NCI-H226 (cell line): ENCODE measurements at places on chromosomes 13 and 19.

GRCh38 chr19:855142-855541 lies 3.0 kb downstream of the ELANE start:
- DNase-seq, result no peak

DNA sequence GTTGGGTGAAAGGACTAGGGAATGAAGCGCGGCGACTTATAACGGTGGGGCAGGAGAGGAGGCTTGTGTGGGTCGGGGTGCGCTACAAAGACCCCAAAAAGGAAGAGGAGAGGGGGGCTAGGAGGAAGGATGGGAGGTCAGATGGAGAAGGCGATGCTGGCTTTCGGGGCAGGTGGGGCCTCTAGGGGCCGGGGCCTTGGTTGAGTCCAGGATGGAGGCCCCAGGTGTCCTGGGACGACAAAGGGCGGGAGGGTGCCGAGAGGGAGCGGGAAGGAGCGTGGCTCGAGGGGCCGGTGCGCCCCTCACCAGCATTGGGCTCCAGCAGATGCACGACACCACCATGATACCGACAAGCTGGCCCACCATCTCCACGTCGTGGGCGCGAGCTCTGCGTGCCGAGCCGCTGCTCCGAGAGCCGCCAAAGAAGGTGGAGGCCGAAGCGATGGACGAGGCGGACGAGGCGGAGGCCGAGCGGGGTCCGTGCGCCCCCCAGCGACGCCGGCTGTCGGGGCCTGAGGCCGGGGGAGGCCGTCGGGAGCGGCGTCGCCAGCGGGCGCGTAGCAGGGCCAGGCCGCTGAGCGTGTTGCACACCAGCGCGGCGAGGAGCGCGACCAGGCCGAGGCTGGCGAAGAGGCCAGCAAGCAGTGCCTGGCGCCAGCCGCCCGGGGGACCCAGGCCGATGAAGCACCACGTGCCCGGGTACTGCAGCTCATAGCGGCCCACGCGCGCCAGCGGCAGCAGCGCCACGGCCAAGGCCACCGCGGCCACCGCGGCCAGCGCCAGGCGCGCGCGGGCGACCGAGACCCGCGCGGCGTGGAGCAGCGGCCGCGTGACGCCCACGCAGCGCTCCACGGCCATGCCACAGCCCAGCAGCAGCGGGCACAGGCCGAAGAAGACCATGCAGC lies 1.8 kb downstream of the PTGER1 start:
- DNase-seq, result no peak

GRCh38 chr13:75544681-75545330 lies 4.8 kb upstream of the UCHL3 start:
- peak; percentile 76 for DNase-seq

GRCh38 chr19:50461066-50461875 lies 15.0 kb upstream of the EMC10 start:
- peak; percentile 45 for DNase-seq

GRCh38 chr19:30017172-30017571 lies 75.1 kb downstream of the URI1 start:
- DNase-seq, result no peak

DNA sequence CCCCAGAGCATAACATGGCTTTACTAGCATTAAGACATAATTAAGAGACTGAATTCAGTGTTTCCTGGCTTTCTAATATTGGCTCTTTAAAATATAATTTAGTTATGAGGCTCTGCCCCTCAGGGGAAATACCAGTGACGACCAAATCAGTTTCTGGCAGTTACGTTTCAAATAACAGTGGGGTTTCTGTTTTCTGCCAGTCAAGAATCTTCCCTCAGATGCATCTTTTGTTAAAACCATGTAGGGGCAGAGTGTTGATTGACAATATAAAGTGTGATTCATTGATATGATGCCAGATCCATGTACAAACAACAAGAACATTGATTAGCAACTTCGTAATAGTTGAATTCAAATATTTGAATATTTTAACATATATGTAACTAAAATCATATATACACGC lies 1169.7 kb downstream of the DIAPH3 start:
- DNase-seq, result no peak

- peak; percentile 65 for DNase-seq
Measured at GRCh38 chr13:48210178-48210577, 22.8 kb upstream of the ITM2B start.
